ENCODE measurements at places on chromosomes 16 and 17. TPM values are rescaled to one million over a fixed set of nuclear protein-coding genes. Genes with fewer than 3 reads are reported as not detected.

DNA sequence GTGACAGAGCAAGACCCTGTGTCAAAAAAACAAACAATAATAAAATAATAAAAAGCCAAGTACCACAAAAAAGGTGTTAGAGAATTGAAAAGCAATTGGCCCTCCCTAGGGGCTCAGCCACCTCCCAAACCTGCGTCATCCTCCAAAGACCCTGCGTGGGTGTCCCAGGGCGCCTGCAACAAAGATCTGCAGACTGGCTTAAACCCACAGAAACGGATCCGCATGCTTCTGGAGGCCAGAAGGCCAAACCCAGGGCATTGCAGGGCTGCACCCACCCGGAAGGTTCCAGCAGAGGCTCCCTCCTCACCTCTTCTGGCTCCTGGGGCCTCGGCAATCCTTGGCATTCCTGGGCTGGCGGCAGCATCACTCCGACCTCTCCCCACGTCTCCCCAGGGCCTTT is 1.5 kb downstream of the ENPP7 start:
- no peaks in the 10 kb centered on the region for H3K4me1 ChIP-seq
- DNase-seq, result no peak

DNA sequence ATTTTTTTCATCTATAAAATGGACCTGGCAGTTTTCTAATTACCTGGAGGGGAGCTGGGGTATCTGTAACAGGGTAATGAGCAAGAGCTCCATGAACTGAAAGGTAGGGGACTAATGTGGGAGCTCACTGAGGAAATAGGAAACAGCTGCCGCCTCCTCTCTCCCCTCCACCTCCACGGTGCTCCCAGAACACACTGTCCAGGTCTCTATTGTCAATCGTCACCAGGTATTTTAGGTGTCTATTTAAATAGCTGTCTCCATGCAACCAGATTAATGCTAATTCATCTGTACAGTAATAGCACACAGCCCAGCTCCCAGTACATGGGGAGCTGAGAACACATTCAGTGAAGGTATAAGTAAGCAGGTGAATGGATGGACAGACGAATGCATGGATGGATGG is 233.3 kb downstream of the GRIN2A start:
- no peak overlapping the region for H3K4me3 ChIP-seq
- no peaks in the 10 kb centered on the region for H3K36me3 ChIP-seq
- no peak for DNase-seq

DNA sequence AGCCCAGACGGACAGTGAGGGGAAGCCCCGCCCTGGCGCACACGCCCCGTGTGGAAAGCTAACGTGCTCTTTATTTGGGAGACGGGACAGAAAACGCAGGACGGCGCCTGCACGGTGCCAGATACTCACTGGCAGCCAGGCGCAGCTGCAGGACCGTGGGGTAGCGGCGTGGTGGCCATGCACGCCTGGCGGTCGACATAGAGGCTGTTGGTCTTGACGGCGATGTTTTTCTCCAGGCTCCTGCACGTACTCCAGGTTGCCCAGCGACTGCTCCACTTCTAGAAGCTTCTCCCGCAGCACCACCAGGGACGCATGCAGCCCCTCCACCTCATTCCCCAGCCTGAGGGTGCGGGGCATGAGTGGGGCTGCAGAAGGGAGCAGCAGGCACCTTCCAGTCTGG is 5.1 kb upstream of the C1QTNF8 start:
- no peaks in the 10 kb centered on the region for H3K36me3 ChIP-seq
- H3K27ac ChIP-seq, result no peak overlapping the region
- no peak overlapping the region for H3K4me3 ChIP-seq
- H3K4me1 ChIP-seq, result peaks cover 22% of the 10 kb centered on the region

- peaks cover 74% of the 10 kb centered on the region for H3K4me1 ChIP-seq
- DNase-seq, result no peak
- H3K27me3 ChIP-seq, result no peaks in the 10 kb centered on the region
- no peaks in the 10 kb centered on the region for H3K36me3 ChIP-seq
- H3K4me3 ChIP-seq, result peak overlapping the region; percentile 33
These were observed 58.9 kb downstream of the CYTH1 start for GRCh38 chr17:78723001-78723796.

DNA sequence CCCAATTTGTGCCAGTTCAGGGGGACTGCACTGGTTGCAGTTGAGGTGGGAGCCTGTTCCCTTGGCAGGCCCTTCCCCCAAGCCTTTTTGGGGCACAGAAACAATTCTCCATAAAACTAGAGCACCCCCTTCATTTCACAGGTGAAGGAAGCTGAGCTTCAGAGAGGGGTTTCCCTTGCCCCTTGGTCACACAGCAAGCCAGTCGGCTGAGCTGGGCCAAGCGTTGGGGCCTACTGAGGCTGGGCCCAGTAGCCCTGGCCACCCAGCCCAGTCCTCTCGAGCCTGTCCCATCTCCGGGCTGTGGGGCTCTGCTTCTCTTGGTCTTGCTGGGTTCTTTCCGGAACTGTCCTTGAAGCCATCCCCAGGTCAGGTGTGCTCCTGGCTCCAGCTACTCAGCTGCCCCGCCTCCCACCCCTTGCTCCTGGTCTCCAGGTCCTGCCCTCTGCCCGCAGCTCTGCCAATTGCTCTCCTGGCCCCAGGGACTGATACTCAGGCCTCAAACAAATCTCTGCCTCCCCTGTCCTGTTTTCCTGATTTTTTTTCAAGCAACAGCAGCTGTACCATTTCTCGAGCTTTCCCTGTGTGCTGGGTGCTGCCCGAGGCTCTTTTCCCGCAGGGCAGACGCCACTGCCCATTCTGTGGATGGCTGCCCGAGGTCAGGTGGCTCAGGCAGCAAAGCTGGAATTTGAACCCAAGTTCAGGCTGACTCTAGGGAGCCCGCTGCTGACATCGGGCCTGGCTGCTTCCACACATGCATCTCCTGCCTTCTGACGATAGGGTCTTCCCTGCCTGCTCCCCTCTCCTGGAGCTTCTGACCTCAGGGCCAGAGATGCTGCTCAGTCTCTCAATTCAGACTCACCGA is 87.4 kb upstream of the NKD1 start:
- H3K36me3 ChIP-seq, result no peaks in the 10 kb centered on the region
- no peaks in the 10 kb centered on the region for H3K4me1 ChIP-seq
- H3K4me3 ChIP-seq, result no peak overlapping the region

DNA sequence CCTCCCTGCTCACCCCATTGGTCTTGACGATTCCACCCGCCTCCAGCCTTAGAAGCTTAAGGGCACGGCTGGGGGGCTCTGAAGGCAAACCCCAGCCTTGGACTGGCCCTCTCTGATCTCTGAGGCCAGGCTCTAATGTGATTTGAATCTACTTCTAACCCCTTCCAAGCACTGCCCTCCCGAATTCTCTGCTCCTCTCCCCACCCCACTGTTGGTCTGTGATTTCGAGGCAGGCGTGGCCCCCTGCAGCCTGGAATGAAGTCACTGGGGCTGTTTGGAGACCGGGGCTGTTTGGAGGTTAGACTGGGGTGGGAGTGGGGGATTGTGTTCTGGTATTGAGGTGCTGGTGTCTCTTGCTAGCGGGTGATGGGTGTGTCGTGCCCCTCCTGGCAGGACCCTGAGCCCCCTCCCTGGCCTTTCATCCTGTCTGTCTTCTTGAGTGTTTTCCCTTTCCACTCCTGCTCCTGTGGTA is 2.2 kb downstream of the GRB7 start:
- H3K27ac ChIP-seq, result no peak overlapping the region
- H3K27me3 ChIP-seq, result peaks cover 49% of the 10 kb centered on the region
- peak overlapping the region; percentile 50 for H3K4me3 ChIP-seq
- H3K4me1 ChIP-seq, result peaks cover 6% of the 10 kb centered on the region

GRCh38 chr16:73059779-73060615 is 12.1 kb upstream of the ZFHX3 start:
- peak overlapping the region; percentile 73 for H3K4me3 ChIP-seq
- H3K36me3 ChIP-seq, result no peaks in the 10 kb centered on the region
- H3K4me1 ChIP-seq, result peaks cover 22% of the 10 kb centered on the region
- peak overlapping the region; percentile 94 for H3K27ac ChIP-seq
- DNase-seq, result no peak
- peaks cover 16% of the 10 kb centered on the region for H3K27me3 ChIP-seq

- peaks cover 71% of the 10 kb centered on the region for H3K27me3 ChIP-seq
- H3K4me1 ChIP-seq, result peaks cover 28% of the 10 kb centered on the region
- H3K27ac ChIP-seq, result no peak overlapping the region
- H3K36me3 ChIP-seq, result no peaks in the 10 kb centered on the region
- DNase-seq, result no peak
These were observed 2.2 kb downstream of the TMEM132E start for GRCh38 chr17:34581446-34582184.

GRCh38 chr16:3046641-3047386 is 453 bp downstream of the MMP25 start:
- peaks cover 15% of the 10 kb centered on the region for H3K4me1 ChIP-seq
- no peaks in the 10 kb centered on the region for H3K36me3 ChIP-seq
- H3K27ac ChIP-seq, result no peak overlapping the region
- H3K27me3 ChIP-seq, result peaks cover 74% of the 10 kb centered on the region

GRCh38 chr16:66935314-66936011 is at the start of gene CES2:
TSS of gene CES2 (plus strand) at chr16:66935516. CDS start at chr16:66935636, 120 bp downstream.
- peak within 1 kb of the TSS; percentile 98 for H3K27ac ChIP-seq
- no peaks in the 10 kb centered on the region for H3K27me3 ChIP-seq
- H3K4me1 ChIP-seq, result peaks cover 36% of the 10 kb centered on the region
- H3K4me3 ChIP-seq, result peak within 1 kb of the TSS; percentile 99
- peak; percentile 63 for DNase-seq
- peaks cover 48% of the 10 kb centered on the region for H3K36me3 ChIP-seq

SYNRG gene
- 16.0 TPM for total RNA-seq

HIC1 gene
- 9.6 TPM for total RNA-seq

FA2H gene
- total RNA-seq, result not detected

NOTUM gene
- not detected for total RNA-seq

TBKBP1 gene
- 25.7 TPM for total RNA-seq

RDM1 gene
- total RNA-seq, result not detected
